Effector memory CD8-positive, alpha-beta T cell (primary cell): ENCODE measurements at places on chromosomes 2 and 18.

GRCh38 chr2:63679252-63679855 lies 90.6 kb downstream of the MDH1 start:
- DNase-seq: no peak

GRCh38 chr2:198452327-198452726 lies 647.9 kb downstream of the PLCL1 start:
- DNase-seq: no peak

DNA sequence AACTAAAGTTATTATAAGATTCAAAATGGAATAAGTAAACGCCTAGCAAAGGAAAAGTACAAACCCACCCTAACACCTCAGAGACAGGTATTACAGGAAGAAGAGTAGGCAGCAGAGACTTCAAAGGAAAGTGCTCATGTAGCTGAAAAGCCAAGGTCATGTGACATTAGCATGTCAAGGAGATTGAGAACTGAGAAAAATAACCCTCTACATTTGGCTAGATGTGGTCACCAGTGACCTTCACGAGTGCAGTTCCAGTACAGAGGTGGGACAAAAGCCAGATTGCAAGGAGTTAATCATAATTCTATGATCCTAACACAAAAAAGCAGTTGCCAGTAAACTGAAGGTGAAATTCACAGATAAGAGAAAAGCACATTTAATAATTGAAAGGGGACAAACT lies 252.7 kb downstream of the ZEB2 start:
- no peak for DNase-seq

GRCh38 chr2:232675381-232675780 lies 21.8 kb upstream of the GIGYF2 start:
- no peak for DNase-seq

- DNase-seq: no peak
These were observed 998.5 kb upstream of the NXPH2 start for GRCh38 chr2:139778732-139779131.

- no peak for DNase-seq
These were observed 20.3 kb downstream of the NRP2 start for GRCh38 chr2:205702576-205702975.

DNA sequence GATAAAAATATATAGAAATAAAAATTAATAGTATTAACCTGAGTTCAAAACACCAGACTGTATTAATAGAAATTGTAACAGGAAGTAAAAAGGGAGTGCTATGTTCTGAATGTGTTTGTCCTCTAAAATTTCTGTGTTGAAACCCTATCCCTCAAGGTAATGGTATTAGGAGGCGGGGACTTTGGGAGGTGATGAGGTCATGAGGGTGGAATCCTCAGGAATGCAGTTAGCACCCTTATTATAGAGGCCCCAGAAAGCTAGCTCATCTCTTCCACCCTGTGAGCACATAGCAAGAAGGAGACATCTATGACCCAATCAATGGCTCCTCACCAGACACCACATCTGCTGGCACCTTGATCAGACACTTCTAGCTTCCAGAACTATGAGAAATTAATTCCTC lies 124.5 kb downstream of the CMPK2 start:
- no peak for DNase-seq

DNA sequence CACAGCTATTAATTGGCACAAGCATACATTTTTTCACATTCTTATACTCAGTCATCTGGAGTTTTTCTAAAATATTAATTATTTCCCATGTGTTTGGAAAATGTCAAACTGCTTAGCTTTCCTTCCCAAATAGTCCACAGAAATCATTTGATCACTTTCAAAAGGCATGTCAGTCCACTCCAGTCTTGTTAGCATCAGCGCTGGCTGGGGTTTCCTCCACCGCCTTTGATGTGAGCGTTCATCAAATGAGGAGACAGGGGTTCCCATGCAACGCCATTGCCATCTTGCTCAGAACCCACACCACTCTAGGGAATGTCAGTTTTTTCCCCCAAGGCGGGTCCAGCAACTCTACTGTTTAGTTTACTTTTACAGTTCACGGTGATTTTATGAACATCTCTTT lies 13.1 kb upstream of the RAX start:
- DNase-seq: no peak

GRCh38 chr18:8942021-8942908 lies 160.2 kb upstream of the NDUFV2 start:
- no peak for DNase-seq

DNA sequence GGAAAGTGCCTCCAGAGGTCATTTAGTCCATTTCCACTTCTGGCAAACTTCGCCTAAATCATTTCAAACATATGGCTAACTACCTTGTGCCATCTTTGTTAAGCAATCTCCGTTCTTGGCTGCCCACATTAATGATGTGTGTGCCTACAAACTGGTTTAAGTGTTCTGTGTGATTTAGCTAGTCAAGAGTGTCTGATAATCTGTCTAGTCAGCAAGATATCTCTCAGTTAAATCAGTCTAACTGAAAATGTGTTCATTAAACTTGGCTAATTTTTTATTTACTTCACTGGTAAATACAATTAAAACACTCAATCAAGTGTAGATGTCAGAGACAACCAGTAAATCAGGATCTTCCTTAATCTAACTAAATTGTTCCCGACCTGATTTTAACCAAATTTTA lies 352.4 kb downstream of the ERBB4 start:
- DNase-seq: no peak

- DNase-seq: no peak
These were observed 19.8 kb upstream of the RNU4ATAC start for GRCh38 chr2:121510857-121511256.

GRCh38 chr2:85110991-85111560 lies 22.1 kb upstream of the TCF7L1 start:
- no peak for DNase-seq

- DNase-seq: no peak
These were observed 43.2 kb downstream of the CLASP1 start for GRCh38 chr2:121605820-121606733.

- DNase-seq: no peak
These were observed 50.8 kb downstream of the FAM228A start for GRCh38 chr2:24225499-24226242.

DNA sequence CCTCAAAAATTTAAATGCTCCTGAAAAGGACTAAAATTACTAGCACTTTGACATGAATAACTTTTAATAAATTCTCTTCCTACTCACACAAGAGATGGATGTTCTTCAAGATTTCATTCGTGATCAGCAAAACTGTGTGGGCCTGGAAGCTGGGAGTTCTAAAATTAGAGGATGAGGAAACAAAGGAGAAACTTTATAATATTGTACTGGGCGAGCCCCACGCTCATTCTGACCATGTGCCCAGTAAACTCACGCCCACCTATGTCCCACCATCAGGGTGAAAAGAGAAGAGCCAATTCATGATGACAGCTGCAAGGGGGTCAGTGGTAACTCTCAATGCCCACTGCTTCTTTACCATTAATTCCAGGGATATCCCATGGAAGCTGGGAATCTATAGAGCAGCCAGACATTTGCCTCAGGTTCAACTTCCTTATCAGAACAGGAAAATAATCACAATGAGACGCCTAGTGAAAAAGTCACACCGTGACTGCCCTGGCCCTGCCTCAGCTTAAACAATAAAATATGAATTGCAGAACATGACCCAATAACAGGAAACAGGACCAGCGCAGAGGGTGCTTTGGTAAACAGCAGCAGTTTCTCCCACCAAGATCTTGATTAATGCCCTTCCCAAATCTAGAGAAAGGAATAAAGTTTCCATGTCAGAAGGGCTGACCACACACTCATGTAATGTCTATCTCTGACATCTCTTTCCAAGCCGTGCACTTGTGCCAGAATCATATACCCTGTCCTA lies 438.6 kb downstream of the TXNL1 start:
- DNase-seq: no peak

- no peak for DNase-seq
These were observed 102.2 kb upstream of the CELF4 start for GRCh38 chr18:37667836-37668235.

- DNase-seq: no peak
These were observed 73.6 kb upstream of the SALL3 start for GRCh38 chr18:78906066-78906465.

DNA sequence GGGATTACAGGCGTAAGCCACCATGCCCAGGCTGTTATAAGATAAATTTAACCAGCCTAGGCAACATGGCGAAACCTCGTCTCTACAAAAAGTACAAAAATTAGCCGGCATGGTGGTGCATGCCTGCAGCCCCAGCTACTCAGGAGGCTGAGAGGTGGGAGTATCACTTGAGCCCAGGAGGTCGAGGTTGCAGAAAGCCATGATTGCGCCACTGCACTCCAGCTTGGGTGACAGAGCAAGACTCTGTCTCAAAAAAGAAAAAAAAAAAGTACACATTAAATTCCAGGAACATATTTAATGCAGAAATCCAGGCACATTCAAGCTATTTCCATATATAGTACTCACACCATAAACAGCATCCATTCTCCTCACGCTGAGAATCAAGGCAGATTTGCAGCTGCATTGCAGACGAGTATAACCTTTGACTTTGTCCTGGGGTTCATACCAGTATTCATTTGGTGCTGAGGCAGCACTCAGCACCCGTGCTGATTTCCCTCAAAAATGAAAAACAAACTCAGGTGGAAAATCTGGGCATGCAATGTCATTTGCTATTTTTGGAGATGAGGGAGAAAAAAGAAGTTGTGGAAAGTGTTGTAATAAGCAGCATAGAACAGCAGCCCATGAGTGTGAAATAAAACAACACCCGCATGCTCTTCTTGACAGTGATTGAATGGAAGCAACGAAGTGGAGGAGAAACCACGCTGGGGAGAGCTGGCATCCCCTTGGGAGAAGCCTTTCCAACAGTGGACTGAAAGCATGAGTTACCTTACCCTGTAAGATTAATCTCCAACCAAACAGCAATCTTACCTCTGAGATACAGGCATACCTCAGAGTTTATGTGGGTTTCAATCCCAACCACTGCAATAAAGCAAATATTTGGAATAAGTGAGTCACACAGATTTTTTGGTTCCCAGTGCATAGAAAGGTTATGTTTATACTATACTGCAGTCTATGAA lies 46.8 kb upstream of the ANXA4 start:
- DNase-seq: no peak

DNA sequence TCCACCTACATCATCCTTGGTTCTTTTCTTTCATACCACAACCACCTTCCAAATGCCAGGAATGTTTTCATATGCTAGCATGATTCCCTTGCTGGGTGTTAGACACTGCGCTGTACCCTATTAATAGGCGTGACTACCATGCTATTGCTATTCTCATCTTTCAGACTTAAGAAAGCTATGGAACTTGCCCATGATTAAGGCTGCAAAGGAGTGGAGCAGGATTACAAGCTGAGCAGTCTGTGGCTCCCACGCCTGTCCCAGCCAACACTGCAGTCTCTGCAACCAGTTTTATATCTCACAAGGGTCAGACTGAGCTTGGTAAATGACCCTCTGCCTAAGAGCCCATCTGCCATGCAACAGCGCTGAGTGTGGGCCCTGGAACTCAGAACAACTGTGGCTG lies 285.7 kb upstream of the POU3F3 start:
- DNase-seq: no peak

DNA sequence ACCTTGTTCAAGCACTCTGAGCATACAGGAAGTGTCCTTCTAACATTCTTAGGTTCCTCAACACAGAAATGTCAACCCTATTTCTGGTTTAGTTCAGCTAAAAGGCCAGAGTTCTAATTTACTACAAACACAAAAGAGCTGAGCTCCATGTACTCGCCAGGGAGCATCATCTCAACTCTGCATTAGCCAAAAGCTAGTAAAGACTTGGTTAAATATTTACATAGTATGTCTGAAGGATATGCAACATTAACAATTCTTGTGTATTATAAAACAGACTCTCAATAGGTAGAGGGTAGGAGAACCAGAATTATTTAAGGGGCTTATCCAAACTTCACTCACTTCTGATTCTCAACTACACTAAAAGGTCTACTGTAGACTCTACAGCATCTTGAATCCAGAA lies 154.6 kb downstream of the THADA start:
- no peak for DNase-seq

GRCh38 chr2:129267559-129267958 lies 711.9 kb upstream of the RAB6C start:
- DNase-seq: no peak

GRCh38 chr2:120546048-120546864 lies 189.4 kb upstream of the GLI2 start:
- DNase-seq: no peak

DNA sequence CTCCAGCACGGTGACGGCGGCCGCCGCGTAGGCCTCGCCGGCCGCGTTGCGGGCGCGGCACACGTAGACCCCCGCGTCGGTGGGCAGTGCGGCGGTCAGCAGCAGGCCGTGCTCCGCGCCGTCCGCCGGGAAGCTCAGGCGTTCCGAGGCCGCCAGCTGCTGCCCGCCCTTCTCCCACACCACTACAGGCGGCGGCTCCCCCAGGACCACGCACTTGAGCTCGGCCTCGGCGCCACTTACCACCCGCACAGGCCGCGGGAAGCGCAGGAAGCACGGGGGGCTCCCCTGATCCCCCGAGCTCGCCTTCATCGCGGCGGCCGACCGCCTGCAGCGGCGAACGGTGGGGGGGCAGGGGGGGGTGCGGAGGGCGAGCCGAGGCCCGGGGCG lies 422 bp downstream of the OBSL1 start:
- DNase-seq: no peak

- DNase-seq: no peak
These were observed 10.7 kb downstream of the PIK3C3 start for GRCh38 chr18:41965634-41966255.

- DNase-seq: no peak
These were observed 1425.7 kb downstream of the DSC3 start for GRCh38 chr18:29616867-29617266.

DNA sequence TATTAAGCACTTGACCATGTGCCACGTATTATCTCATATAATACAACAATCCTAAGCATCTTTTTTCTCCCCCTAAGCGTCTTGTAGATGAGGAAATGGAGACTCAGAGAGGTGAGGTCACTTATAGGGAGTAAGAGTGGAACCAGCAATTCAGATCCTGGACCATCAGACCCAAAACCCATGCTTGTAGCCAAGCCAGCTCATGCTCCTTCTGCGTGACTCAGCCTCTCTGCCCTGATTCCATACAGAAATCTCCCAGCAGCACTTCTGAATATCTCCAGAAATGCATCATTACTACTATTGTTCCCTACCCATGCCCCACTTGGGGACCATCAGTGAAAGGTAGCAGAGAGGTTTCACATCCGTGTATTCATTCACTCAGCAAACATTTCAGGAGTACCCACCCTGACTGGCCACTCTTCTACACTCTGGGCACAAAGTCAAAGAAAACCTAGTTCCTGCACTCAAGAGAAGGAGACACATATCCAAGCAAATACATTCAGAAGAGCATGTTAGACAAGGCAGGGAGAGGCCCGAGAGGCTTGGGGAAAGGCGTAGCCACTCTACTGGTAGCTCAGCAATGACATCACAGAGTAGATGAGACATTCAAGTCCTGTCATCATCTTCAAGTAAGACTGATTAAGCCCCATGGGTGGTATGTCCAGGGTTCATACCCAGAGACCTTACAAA lies 141.9 kb downstream of the MTCL1 start:
- no peak for DNase-seq

DNA sequence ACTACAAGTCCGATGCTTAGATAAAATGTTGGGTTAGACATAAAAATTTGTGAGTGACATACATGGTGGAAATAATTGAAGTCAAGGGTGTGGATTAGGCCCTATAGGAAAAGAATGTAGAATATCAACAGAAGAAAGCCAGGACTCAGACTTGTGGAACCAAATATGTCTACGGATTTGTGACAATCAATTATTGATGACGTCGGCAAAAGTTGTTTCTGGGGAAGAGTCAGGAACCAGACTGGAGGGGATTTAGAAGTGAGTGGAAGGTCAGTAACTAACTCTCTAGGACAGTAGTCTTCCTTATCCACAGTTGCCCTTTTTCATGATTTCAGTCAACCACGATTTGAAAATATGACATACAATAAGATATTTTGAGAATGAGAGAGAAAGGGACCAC lies 130.9 kb upstream of the TANK start:
- DNase-seq: no peak
